NCI-H1694 (cell line): ENCODE measurements at places on chromosomes 16 and 17.

DNA sequence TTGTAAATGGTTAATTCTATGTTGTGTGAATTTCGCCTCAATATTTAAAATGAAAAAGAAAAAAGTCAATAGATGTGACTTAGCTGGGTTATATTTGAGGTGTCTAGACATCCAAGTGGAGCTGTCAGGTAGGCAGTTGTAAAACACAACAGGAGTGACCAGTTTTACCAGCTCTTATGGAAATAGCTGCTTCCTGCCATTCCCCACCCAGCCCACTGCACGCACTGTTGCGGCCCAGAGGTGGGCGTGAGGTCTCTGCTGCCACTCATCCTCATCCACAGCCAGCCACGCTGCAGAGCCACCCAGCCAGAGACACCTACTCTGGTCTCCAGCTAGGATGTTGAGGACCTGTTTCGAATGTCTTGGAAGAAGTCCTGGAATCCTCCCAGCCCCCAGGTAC is 3.4 kb upstream of the CARD14 start:
- DNase-seq = no peak

- no peak for DNase-seq
These were observed 916 bp downstream of the HEATR3 start for GRCh38 chr16:50066482-50067289.

DNA sequence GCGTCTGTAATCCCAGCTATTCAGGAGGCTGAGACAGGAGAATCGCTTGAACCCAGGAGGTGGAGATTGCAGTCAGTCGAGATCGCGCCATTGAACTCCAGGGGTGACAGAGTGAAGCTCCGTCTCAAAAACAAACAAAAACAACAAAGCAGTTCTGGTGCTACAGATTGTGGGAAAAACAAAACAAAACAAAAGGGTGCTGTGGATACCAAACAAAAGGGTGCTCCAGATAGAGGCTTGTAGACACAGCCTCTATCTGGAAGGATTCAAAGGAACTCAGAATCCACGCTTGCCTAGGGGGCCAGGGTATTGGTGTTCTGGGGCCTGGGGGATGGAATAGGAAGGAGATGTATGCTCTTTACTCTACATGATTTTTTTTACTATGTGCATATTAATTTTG is 2.5 kb downstream of the MYLK3 start:
- DNase-seq = no peak

GRCh38 chr16:9077091-9077809 is 14.2 kb upstream of the HAPSTR1 start:
- no peak for DNase-seq

DNA sequence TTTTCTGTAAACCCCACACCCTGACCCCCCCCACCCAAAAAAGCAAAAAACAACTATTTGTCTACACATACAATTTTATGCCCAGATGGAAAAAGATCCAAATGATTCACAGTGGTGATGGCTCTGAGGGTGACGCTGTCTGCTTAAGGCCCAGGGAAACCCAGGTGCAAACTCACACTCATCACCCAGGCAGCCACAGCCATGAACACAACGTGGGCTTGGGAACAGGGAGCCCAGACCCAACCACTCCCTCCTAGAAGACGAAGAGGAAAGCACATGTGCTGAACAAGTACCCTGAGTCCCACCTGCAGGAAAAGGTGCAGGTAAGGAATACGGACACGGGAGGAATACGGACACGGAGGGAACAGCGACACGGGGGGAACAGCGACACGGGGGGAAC is 5.4 kb downstream of the HBQ1 start:
- no peak for DNase-seq

DNA sequence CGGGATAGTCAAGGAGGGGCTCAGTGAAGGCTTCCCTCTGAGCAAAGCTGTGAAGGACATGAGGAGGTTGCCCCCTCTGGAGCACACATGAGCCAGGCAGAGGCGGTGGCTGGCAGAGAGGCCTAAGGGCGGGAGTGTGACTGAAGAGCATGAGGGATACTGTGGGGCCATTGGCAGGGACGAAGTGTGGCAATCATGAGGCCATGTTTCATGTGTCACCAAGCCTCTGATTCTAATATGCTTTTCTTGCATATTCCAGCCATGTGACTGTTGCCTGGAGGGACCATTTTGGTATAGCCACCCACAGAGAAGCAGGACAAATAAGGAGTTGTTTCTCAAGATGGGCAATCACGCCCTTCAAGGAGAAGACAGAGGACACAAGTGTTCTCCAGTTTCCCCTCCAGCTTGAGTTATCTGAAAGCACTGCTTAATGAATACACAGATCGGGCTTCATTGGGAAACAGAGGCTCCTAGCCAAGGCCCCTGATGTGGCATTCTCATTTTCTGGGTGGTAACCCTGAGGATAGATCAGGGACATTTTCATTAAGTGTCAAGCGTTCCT is 68.0 kb downstream of the AKAP1 start:
- no peak for DNase-seq

- no peak for DNase-seq
These were observed 31.8 kb downstream of the UBN1 start for GRCh38 chr16:4879049-4879448.

DNA sequence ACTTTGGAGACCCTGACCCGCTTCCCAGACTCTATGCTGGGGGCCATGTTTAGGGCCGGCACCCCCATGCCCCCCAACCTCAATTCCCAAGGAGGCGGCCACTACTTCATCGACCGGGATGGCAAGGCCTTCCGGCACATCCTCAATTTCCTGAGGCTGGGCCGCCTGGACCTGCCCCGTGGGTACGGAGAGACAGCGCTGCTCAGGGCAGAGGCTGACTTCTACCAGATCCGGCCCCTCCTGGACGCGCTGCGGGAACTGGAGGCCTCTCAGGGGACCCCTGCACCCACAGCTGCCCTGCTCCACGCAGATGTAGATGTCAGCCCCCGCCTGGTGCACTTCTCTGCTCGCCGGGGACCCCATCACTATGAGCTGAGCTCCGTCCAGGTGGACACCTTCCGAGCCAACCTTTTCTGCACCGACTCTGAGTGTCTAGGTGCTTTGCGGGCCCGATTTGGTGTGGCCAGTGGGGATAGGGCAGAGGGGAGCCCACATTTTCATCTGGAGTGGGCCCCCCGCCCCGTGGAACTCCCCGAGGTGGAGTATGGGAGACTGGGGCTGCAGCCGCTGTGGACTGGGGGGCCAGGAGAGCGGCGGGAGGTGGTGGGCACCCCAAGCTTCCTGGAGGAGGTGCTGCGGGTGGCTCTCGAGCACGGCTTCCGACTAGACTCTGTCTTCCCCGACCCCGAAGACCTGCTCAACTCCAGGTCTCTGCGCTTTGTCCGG is 1.1 kb downstream of the KCTD11 start:
- DNase-seq = no peak

DNA sequence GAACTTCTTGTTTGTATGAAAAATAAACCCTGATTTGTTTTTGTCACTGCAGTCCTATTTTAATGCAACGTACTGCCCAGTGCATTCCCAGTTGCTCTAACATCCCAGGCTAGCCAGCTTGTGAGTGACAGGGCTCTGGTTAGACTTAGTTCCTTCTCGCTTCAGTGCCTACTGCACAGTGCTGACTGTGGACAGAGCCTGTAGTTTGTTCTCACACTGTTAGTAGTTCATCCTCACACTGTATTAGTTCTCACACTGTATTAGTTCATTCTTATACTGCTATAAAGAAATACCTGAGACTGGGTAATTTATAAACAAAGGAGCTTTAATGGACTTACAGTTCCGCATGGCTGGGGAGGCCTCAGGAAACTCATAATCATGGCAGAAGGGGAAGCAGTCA is 116.6 kb upstream of the SALL1 start:
- DNase-seq = no peak

DNA sequence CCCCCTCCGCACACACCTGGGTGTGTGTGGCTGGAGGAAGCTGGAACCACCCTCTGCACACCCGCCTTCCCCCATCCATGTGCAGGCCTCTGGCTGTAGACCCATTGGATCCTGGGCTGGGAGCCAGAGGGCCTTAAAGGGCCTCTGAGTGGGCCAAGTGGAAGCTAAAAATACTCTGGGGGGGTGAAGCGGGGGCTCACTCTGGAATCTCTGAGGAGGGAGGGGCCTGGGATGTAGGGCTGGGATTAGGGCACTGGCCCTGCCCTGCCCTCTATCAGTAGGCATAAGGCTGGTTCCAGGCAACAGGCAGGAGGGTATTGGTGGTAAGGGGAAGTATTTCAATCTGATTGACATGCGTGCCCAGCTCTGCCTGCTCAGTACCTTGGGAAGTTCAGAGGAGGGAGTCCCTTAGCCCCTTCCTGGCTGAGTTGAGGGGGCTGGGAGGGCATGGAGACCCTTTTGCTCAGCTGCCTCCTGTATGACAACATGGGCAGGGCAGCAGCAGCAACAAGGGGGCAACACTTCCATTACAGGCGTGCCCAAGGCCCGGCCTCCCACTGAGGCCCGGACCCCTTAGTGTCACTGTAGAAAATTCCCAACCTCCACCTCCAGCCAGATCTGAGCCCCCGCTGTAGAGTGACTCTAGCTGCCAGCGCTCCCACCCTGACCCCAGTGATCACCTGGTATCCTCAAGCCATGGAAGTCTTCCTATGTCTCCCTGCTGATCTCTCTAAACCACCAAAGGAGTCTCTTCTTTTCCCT is 5.2 kb downstream of the ITGA3 start:
- DNase-seq = no peak

DNA sequence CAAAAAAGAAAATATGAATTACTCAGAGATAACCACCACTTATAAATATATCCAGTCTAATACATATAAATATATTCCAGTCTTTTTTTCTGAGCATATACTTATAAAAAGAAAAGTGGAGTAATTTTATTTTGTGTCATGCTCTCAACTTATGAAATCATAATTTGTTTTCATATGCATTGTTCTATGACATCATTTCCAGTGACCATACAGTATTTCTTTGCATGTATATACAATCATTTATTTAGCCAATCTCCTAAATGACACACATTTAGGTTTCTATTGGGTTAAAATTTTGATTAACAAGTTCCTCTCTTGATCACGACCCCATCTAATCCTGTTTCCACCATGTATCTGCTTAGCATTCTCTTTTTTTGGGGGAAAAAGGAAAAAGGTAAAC is 16.4 kb upstream of the NDEL1 start:
- no peak for DNase-seq

DNA sequence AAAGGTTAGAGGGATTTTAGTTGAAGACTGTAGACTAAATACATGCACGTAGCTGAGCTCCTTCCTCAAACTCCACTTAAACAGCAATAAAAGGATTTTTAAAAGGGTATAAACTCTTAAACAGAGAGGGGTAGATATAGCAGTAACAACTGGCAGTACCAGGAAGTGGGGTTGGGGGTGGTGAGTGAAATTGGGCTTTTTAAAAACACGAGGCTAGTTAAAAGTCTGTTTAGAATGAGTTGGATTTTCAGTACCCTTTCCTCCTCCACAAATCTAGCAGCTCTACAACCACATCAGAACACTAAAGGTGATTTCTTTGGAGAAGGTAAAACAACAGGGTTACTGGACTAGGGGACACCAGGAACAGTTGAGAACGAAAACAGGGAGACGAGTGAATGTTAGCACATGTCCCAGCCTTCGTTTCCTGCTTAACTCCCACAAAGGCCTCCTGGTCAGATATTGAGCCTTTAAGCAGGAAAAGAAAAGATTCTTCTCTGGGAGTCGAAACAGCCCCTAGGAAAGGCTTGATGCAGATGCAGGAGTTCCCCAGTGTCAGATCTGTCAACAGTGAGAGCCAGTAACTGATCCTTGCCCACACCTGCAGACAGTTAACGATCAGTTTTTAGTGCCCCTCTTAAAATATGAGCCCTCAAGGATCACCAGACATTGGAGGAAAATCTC is 13.8 kb downstream of the NETO2 start:
- DNase-seq = no peak

- DNase-seq = peak; percentile 58
These were observed 6.8 kb downstream of the KIFC3 start for GRCh38 chr16:57795431-57795878.

DNA sequence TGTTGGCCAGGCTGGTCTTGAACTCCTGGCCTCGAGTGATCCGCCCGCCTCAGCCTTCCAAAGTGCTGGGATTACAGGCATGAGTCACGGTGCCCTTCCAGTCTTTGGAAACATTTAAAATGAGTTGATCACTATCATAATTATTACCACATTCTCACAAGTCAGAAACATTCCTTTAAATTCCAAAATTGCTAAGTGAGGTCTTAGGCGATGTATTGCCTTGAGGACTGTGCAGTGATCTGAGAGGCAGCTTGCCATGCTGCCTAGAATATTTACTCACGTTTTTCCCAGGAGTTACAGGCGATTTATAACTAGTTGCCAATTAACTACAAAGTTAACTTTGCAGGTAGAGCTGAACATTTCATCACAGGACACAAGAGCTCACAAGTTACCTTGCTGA is 5.7 kb upstream of the ATXN1L start:
- DNase-seq = no peak

DNA sequence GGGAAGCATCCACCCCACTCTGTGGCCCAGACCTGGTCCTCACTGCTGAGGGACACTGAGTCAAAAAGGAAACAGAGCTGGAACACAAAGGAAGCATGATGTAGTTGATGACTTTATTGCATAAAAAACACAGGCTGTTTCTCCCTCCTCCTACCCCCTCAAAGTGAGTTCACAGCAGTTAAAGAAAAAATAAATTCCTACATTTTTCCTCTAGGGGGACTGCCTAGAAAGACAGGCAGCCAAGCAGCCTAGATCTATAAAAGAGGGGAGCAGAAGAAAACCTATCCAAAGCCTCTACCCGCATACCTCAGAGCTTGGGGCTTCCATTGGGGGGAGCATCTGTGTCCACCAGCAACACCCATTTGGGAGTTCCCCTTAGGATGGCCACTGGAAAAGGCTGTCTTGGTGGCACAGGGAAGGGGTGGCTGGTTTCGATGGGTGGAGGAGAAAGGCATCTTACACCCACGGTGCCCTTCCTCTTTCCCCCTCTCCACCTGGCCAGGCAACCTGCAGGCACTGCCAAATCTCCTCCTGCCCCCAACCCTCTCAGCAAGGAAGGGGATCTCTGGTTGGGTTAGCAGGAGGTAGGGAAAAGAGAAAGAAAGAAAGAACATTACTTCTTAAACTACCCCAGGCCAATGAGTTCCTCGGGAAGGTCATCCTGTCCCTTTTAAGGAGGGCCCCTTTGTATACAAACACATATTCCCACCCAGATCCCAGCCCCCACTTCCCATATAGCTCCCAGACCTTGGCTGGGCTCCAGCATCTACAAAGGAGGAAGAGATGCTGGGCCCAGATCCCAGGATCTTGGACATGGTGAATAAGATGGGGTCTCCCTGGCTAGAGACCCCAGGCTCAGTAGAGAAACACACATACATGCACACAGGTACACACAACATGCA is 4.0 kb upstream of the SCRN2 start:
- no peak for DNase-seq
